ENCODE measurements at places on chromosomes 12 and 14.

GRCh38 chr12:1318327-1319031 lies 275.9 kb downstream of the FBXL14 start:
- DNase-seq: peak; percentile 58

- no peak for DNase-seq
Measured at GRCh38 chr12:64595863-64596793, 14.2 kb upstream of the RASSF3 start.

DNA sequence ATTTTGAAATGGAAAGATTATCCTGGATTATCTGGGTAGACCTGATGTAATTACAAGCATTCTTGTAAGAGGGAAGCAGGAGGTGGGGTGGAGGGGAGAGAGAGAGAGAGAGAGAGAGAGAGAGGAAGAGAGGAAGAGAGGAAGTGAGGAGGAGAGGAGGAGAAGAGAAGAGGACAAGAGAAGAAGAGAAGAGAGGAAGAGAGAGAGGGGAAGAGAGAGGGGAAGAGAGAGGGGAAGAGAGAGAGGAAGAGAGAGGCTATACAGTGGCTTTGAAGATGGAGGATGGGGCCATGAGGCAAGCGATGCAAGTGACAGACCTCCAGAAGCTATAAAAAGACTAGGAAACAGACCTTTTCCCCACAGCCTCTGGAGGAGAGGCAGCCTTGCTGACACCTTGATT lies 13.7 kb upstream of the CHST11 start:
- DNase-seq: no peak

GRCh38 chr12:120783197-120783596 lies 57.6 kb downstream of the ACADS start:
- DNase-seq: no peak

- no peak for DNase-seq
Measured at GRCh38 chr12:19520646-19521415, 81.5 kb downstream of the AEBP2 start.

DNA sequence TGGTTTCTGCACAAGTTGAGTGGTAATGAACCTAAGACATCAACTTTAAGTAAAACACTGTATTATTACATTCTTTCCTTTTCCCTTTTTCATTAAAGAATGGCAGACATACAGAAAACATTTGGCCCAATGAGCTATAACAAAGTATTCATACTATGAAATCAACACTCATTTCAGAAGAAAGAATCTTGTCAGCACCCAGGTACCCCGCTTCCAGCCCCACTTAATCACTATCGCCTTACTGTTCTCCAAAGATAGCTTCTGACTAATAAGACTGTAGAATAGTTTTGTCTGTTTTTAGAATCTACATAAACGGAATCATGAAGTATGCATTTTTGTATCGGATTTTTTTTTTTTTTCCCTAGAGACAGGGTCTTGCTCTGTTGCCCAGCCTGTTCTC lies 9.5 kb downstream of the CNTN1 start:
- DNase-seq: no peak

- DNase-seq: no peak
Measured at GRCh38 chr12:21599143-21599999, 5.3 kb downstream of the GYS2 start.

DNA sequence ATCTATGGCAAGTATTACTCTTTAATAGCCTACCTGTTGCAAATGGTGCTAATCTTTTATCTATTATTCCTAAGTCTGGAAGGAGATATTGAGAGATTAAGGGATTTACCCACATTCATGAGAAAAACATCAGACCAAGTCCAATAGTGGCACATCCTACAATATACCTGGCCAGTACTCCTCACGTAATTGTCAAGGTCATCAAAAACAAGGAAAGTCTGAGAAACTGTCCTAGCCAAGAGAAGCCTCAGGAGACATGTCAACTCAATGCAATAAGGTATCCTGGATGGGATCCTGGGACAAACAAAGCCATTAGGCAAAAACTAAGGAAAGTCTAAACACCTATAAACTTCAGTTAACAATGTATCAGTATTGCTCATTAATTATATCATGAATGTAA lies 12.5 kb downstream of the NR2C1 start:
- DNase-seq: no peak

- no peak for DNase-seq
Measured at GRCh38 chr12:64992116-64992515, 129.0 kb downstream of the WIF1 start.

DNA sequence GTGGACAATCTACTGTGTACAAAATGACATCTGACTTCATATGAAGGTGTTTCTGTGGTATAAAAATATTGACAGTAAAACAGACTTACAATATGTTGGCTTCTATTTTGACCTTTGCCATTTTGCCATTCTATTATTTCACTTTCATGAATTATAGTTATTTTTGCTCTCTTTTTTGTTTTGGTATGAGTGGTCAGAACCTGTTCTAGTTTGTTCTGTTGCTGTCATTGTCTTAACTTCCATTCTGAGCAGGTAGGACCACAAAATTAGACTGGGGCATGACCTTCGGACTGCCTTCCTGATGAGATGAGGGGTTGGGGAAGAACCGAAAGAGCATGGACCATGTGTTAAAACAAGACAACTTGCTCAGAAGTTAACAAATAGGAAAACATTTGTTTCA lies 36.5 kb upstream of the IFNG-AS1 start:
- no peak for DNase-seq

DNA sequence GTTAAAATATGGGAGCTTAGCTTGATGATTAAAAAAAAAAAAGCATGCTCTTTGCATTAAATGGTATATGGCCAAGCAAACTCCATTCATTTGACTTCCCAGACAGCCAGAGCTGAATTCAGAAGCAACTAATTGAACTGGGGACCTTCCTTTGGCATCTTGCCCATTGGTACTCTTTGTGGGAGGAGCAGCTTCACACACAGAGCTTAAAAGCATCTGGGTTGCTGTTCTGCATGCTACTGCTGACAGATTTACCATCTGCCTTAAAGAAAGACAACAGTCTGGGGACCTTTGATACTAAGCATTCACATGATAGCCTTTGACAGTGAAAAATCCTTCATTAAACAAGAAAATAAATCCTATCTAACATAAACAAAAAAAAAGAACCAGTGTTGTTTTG lies 977.9 kb downstream of the TMTC2 start:
- no peak for DNase-seq

DNA sequence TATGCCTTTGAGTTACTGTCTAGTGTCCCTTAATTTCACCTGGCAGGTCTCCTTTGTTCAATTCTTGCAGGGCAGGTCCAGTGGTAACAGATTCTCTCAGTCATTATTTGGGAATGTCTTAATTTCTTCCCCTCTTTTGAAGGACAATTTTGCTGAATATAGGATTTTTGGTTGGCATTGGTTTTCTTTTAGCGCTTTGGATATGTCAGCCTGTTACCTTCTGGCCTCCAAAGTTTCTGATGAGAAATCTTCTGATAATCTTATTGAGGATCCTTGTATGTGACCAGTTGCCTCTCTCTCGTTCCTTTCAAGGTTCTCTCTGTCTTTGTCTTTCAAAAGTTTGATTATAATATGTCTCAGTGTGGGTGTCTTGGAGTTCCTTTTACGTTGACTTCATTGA lies 38.1 kb downstream of the ZDHHC17 start:
- no peak for DNase-seq

DNA sequence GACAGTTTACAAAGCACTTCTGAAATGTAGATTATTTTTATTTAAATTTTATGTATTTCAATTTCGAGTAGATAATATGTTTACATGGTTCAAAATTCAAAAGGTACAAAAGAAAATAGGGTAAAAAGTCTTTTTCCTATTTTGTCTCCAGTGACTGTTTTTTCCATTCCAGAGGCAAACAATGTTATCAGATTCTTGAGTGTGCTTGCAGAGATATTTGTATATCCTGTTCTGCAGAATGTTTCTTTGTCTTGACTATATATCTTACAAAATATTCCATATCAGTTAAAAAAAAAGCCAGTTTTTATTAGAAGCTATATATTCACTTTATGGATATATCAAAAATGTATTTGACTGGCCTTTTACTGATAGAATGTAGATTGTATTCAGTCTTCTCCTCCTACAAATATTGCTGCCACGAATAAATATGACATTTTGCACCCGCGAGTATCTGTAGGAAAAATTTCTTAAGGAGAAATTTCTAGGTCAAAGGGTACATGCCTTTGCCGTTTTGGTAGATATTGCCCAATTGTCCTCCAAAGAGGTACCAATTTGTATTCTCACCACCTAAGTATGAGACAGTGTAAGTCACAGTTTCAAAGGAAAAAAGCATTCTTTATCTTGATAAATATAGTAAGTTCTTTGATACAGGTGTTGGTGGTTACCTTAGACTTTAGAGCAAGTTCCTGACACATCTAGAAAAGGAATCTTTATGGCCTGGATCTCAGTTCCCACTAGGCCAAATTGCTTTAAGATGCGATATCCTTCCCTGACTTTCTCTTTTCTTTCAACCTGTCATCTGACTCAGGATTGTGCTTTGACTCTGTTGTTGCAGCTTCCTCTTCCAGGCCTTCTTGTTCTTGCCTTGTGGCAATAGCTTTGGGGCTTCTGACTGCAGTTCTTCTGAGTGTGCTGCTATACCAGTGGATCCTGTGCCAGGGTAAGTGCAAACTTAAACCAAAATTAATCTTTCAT lies 2.3 kb downstream of the KLRG1 start:
- DNase-seq: no peak

DNA sequence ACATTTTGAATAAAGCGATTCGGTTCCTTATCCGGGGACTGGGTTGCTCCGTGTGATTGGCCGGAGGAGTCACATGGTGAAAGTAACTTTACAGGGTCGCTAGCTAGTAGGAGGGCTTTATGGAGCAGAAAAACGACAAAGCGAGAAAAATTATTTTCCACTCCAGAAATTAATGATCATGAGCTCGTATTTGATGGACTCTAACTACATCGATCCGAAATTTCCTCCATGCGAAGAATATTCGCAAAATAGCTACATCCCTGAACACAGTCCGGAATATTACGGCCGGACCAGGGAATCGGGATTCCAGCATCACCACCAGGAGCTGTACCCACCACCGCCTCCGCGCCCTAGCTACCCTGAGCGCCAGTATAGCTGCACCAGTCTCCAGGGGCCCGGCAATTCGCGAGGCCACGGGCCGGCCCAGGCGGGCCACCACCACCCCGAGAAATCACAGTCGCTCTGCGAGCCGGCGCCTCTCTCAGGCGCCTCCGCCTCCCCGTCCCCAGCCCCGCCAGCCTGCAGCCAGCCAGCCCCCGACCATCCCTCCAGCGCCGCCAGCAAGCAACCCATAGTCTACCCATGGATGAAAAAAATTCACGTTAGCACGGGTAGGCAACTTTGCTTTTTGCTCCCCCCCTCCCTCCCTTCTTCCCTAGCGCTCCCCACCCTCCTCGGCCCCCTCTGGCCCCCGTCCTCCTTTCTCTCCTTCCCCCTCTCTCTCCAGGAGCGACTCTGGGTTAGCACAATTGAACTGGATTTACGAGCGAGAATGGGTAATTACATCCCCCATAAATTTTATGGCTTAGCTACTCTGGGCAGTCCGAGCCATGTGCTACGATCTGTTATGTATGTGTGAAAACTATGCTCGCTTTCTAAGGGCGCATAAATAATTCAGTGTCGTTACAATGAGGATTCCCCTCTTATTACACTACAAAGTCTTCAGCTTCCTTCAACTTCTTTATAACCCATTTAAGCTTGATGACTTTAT lies at the start of gene HOXC4:
Gene HOXC4 (plus strand): TSS at position 85 of the 991 bp plus-strand sequence. CDS start 88 bp downstream, at position 173.
- DNase-seq: peak; percentile 73

GRCh38 chr12:124675881-124676713 lies 108.7 kb upstream of the NCOR2 start:
- no peak for DNase-seq

DNA sequence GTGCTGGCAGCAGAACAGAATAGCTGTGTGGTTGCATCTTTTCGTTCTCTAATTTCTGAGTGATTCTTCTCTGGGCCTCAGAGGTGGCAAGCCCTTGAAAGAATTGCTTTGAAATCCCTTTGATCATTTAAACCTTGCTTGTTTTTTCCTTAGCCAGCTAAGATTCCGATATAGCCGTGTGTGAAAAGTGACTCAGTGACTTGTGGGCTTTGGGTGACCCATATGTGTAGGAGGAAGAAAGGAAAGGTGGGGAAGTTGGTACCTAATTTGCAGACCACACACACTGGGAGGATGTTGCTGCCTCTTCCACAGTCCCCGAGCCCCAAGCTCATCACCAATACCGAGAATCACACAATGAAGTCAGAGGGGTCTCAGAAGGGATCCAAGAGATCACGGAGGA lies 18.8 kb downstream of the SLC24A4 start:
- no peak for DNase-seq

DNA sequence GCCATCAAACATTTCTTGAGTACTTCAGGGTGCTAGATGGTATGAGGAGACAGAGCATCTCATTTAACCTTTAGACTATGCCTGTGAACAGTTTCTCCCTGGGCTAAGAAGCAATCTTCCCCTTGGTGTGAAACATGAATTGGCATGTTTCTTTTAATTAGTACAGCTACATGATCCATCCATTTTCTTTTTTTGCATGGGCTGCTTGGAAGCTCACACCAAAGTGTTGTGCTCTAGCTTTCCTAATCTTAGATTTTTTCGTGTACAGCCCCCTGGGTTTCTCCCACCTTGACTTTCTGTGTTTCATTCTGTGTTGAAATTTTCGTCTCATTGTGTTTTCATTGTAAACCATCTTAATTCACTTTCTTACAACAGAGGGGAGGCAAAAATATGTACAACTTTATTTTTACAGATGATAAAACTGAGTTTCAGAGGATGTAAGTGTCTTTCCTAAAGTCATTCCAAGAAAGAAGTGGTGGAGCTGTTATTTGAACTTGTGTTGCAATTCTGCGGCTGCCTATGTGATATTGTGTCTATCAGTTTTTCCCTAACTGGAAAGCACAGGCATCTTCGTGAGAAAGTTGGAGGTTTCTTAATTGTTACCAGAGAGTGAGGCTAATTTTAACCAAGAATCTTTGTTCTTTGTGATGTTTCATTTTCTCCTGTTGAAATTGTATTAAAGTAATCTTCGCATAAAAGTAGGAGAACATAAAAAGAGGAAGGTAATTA lies 64.5 kb downstream of the DAAM1 start:
- DNase-seq: no peak

DNA sequence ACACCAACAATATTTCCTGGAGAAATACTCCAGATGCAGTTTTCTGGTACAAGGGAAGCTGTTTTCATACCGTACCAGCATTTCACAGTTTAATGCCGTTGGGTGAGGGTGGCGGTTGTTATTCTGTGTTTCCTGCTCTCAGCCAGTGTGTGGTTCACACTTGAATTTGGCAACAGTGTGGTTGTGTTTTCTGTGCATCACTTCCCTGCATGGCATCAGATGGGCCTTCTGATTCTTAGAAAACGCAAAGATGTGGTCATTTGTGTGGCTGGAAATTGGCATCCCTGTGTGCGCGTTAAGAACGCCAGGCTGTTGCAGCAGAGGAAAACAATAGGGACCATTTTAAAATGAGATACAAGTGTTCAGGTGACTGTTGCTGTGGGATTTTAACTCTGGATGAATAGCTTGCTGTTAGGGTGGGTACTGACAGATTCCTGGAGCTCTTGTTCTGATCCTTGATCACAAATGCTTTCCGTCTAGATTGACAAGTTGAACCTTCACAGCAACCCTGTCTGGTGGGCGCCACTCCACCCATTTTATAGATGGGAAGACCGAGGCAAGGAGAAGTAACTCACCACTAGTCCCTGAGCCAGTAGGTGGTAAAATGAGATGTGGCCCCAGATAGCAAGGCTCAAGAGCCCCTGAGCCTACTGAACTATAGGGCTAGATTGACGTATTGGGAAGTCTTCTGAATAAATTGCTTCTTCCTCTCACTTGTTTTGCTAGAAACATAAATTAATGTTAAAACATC lies 231.2 kb downstream of the CHST11 start:
- DNase-seq: no peak
